ENCODE measurements at places on chromosomes 11 and 22.

- no peak for DNase-seq
Measured at GRCh38 chr11:36153551-36153950, 135.7 kb downstream of the COMMD9 start.

- no peak for DNase-seq
Measured at GRCh38 chr22:39808081-39808480, 85.5 kb downstream of the ENTHD1 start.

GRCh38 chr11:11967669-11968510 lies 40.5 kb downstream of the DKK3 start:
- DNase-seq, result no peak

GRCh38 chr11:2565447-2566222 lies 120.8 kb downstream of the KCNQ1 start:
- no peak for DNase-seq

All from cortex of kidney (tissue), 1 donor.